ENCODE measurements at places on chromosomes 11 and 22.

- DNase-seq: no peak
Observed at GRCh38 chr11:122100037-122100755, 15.8 kb downstream of the BLID start.

DNA sequence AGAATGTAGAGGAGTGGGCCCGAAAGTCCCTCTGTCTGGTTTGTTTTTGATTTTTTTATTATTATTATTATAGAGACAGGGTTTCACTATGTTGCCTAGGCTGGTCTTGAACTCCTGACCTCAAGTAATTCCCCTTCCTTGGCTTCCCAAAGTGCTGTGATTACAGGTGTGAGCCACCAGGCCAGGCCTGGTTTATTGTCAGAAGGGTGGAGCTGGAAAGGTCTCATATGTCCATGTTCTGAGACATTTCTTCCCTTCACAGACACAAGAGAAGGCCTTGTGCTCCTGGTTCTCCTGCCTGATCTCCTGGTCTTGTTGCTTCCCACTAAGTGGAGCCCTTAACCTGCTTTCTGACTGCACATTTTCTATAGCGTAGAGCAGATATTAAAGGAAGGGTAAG is 46.0 kb upstream of the CLPB start:
- DNase-seq: no peak

DNA sequence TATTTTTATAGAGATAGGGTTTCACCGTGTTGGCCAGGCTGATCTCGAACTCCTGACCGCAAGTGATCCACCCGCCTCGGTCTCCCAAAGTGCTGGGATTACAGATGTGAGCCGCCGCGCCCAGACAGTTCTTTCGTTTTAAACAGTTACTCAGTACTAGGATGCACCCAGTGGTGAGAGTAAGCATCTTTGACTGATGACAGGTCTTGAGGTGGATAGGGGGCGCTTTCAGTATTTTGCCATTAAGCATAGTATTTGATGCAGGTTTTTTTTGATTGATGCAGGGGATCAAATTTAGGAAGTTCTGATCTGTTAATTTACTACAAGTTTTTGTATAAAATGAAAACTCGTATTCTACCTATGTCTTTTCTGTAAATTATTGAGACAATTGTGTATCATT is 13.2 kb upstream of the TRIM34 start:
- DNase-seq: no peak

- no peak for DNase-seq
Observed at GRCh38 chr11:12417691-12418611, 40.6 kb downstream of the PARVA start.

DNA sequence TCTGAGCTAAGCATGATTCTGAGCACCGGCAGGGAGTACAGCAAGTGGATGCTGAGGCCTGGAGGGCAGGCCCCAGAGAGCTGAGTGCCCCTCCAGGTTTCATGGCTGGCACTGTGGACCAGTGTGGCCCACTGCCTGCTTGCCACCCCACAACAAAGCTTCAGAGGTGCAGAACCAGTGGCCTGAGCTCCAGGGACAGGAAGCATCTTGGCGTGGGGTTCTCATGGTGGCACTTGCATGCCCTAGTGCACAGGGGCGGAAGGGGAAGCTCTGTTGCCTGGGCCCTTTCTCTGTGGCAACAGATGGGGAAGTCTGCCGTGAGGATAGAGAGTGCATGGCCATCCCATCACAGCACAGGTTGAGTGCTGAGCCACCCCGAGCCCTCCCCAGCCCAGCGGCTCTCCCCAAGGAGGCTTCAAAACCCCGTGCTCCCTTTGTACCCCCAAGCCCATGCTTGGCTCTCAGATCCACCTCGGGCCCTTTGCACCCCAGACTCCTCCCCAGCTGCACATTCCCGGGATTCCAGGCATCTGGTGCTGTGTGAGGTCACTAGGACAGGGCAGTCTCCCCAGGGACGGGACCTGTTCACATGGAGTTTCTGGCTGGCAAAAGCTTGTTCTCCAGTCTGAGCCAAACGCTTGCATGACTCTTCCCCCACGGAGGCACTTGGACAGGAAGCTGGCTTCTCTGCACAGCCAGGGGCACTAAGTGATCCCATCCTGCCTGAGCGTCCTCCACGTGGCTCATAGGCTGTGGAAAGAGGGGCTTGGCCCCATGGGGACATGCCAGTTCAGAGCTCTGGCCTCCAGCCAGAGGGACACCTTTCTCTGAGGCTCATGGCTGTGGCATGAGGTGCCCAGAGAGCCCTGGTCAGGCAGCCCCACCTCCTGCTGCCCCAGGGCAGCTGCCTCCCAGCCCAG is 4.2 kb downstream of the SLC25A1 start:
- no peak for DNase-seq

- no peak for DNase-seq
Observed at GRCh38 chr11:67576735-67577475, 6.7 kb upstream of the GSTP1 start.

- no peak for DNase-seq
Observed at GRCh38 chr11:15161790-15162189, 47.1 kb downstream of the INSC start.

- no peak for DNase-seq
Observed at GRCh38 chr11:78011301-78011700, 11.8 kb downstream of the KCTD14 start.

GRCh38 chr11:73268671-73269271 is 3.4 kb upstream of the P2RY6 start:
- DNase-seq: no peak

GRCh38 chr22:30873661-30874060 is 94.9 kb downstream of the MORC2 start:
- DNase-seq: no peak

DNA sequence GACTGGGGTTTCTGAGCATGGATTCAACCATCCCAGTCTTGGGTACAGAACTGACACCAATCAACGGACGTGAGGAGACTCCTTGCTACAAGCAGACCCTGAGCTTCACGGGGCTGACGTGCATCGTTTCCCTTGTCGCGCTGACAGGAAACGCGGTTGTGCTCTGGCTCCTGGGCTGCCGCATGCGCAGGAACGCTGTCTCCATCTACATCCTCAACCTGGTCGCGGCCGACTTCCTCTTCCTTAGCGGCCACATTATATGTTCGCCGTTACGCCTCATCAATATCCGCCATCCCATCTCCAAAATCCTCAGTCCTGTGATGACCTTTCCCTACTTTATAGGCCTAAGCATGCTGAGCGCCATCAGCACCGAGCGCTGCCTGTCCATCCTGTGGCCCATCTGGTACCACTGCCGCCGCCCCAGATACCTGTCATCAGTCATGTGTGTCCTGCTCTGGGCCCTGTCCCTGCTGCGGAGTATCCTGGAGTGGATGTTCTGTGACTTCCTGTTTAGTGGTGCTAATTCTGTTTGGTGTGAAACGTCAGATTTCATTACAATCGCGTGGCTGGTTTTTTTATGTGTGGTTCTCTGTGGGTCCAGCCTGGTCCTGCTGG is 4.9 kb downstream of the MRGPRX3 start:
- DNase-seq: no peak

GRCh38 chr22:28950617-28951411 is 67.4 kb downstream of the ZNRF3 start:
- DNase-seq: no peak

- DNase-seq: no peak
Observed at GRCh38 chr11:64098318-64098831, 62.6 kb downstream of the FLRT1 start.

GRCh38 chr11:33730716-33731115 is 5.5 kb downstream of the CD59 start:
- no peak for DNase-seq

DNA sequence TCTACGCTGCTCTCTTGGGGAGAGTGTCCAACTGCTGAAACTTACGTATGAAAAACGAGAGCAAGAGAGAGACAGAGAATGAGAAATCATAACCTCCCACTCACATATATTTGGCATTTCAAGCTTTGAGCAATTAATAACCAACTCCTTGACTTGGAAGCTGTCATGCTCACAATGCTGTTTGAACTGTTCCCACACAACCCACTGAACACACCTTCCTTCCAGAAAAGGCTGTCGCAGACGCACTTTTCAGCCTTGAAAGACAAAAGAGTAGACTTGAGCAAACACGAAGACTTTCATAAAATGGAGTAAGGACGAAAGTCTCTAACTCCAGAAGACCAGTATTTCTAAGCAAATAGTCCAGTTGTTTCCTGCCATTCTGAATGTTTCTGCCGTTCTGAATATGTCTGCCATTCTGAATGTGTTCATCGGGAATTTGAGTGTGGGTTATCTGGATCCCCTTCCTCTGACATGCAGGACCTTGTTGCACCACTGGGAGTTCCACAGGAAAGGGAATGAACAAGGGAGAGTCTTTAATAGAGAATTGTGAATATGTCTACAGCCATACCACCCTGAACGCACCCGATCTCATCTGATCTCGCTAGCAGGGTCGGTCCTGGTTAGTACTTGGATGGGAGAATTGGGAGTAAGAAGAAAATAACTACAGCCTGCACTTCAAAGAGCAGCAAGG is 86.2 kb upstream of the BARX2 start:
- no peak for DNase-seq

DNA sequence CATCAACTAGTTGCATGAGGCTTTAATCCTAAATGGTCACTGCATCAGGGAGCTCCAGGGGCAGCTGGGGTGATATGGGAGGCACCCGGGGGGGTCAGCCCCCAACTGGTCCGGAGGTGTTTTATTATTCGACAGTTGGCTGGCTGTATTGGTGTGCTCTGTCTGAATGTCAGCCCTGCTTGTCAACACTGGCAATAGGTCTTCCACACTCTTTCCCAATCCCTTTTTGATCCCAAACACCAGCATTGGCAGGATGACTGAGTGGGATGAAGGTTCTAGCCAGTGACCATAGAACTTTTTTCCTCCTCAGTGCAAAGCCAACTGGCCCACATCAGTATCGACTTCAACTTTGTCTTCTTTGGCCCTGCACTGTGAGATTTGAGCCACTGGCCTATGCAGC is 8.9 kb upstream of the LDLRAD3 start:
- no peak for DNase-seq

DNA sequence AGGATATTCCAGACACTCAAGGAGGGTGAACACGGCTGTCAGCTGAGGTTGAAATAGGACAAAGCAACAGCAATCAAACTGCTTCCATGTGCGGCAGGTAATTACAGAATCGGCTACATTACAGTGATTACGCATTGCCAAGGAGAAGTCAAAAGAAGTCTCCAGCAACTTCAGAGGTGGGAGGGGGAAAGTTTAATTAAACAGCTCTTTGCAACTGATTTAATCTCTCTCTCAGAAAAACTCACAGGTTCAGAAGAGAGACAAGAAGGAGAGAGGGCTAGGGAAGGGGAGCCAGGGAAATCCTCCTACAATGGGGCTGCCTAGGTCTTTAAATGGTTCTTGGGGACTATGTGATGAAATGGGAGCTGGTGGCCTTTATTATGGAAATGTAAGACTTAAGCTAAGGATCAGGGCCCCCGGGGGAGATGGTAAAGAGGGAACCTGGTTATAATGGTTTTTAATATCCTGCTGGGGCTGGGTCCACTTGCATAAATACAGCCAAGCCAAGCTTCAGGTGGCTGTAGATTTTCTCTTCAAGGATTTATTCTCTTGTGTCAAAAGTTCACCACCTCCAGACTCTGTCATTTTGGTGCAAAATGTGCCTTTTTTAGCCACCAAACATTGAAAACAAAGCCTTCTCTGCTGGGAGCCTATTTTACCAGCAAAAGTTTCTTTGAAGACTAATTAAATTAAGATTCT is 354.7 kb upstream of the NARS2 start:
- DNase-seq: no peak

All from NCI-H1417 treated with DMSO at 0.1 percent for 48 hours (cell line).